ENCODE measurements at places on chromosomes 7 and 10.

DNA sequence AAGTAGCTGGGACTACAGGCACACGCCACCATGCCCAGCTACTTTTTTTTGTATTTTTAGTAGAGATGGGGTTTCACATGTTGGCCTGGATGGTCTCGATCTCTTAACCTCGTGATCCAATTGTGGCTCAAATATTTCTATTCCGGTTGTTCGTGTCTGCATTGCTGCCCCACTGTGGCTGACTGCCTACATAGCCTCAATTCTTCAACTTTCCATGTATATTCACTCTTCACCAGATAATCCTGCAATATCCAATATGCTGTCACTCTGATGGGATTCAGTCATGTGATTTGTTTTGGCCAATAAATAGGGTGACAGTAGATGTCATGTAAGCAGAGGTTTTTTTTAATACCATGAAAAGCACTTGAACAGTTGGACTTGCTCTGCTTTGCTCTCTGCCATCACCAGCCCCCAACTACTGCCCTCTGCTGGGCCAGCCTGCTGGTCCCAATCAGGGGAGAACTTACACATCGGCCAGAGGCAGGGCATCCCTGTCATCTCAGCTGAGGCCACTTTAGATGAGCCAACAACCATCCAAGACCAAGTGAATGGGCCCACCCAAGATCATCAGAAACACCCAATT is 56.7 kb downstream of the NSUN6 start:
- no peak for DNase-seq

- DNase-seq = no peak
Observed at GRCh38 chr7:105473163-105473562, 48.9 kb downstream of the PUS7 start.

- DNase-seq = no peak
Observed at GRCh38 chr7:94996369-94996768, 89.0 kb downstream of the PPP1R9A start.

DNA sequence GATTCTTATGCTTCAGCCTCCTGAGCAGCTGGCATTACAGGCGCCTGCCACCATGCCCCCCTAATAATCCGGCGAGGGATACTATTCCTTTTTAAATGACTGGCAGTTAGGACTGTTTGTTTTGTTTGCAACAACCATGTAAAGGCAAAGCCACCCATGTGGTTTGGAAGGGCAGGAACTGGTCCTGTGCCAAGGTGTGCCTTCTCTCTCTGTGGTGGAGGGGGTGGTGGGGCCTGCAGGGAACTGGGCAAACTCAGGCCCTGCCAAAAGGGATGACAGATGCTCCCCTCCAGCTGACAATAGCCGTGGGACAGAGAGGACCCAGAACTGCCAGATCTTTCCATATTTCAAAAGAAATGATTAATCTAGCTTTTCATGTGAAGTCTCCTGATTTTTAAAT is 23.5 kb upstream of the WAPL start:
- no peak for DNase-seq

- no peak for DNase-seq
Observed at GRCh38 chr10:24440817-24441797, 232.2 kb downstream of the KIAA1217 start.

DNA sequence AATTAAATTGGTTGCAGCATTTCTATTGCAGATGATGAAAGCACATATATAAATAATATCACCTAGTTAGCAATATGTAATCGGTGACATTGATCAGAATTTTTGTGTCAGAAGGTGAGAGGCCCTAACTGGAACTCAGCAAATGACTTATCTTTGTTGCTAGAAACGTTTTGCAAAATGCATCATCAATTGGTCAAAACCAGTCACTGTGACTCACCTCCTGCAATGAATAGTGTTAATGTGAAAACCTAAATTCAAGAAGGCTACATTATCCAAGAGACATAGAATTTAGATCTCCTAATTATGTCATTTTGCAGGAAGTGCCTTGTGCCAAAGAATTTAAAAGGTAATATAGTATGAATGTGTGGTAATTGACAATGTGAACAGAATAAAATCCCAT is 9.8 kb upstream of the PNLIPRP3 start:
- DNase-seq = no peak

Measured in stimulated activated CD8-positive, alpha-beta memory T cell treated with anti-CD3 and anti-CD28 coated beads, Interleukin-4, amount 100 ng/mL, for 4 hours (primary cell).